ENCODE measurements at places on chromosomes 16 and 17.

DNA sequence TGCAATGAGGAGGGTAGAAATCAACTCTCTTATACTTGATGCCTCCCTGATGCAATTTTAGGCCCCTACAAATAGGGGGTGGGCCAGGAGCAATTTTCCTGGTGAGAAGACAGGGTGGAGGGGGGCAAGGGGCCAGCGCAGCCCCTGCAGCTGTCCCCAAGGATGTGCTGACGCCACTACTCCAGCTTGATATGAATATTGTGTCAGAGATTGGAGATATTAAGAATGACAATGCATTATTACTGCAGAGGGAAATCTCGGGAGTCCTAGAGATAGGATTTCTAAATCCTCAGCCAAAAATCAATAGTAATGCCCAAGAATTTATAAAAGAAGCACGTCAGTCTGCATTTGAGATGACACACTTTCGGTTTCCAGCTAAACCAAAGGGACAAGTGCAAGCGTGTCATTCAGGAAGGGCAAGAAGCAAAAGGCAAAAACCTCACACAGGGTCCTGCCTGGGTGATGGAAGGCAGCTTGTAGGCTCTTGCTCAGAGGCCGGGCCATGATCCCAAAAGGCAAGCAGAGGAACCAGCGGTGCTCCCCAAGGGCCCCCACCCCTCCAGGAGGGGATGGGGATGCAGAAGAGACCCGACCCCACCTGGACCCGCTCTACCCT lies 178.8 kb downstream of the C16orf78 start:
- no peak for DNase-seq

GRCh38 chr16:3712861-3713372 lies 4.4 kb downstream of the TRAP1 start:
- no peak for DNase-seq

DNA sequence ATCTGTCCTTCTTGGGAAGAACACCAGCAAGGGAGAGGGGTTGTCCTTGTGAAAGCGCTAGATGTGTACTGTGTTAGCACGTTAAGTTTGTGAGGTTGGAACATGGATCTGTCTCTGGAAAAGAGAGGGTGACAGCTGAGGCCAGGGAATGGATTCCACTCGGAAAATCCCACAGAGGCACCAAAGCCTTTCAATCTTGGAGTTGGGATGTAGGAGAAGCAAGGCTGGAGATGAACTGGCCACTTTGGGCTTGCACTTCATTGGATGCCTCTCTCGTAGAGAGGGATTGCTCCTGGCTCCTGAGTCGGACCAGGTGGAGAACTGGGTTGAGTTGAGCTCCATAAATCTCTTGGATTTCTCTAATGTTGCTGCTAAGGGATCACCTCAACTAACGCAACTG lies 67.2 kb downstream of the CCDC182 start:
- DNase-seq, result no peak

DNA sequence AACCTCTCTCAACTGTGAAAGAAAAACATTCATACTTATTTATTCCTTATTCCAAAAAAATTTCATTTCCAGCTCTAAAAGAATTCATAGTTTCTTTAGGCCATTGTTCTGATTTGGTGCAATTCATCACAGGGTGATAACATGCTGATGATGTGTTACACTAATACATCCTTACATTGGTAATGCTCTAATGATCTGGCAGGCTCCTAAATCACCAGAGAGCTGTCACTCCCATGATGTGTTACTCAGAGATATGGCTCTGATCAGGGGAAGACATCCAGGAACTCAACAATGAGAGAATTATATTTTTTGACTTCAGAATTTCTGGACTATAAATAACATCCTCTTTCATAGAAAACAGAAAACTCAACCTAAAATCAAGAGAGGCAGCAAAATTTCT lies 209.3 kb downstream of the CHD9NB start:
- DNase-seq, result no peak

DNA sequence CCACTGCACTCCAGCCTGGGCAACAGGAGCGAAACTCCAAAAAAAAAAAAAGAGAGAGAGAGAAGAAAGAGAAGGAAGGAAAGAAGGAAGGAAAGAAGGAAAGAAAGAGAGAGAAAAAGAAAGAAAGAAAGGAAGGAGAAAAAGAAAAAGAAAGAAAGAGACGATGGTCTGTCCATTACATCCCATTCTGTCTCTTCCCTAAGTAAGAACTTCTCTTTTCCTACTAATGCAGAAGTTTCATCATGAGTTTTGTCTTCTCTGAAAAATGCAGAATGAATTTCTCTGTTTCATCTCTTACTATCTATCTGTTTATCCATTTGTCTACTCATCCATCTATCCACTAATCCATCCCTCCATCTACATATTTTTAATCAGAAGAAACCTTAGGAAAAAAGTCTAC lies 94.9 kb upstream of the MED13 start:
- no peak for DNase-seq

DNA sequence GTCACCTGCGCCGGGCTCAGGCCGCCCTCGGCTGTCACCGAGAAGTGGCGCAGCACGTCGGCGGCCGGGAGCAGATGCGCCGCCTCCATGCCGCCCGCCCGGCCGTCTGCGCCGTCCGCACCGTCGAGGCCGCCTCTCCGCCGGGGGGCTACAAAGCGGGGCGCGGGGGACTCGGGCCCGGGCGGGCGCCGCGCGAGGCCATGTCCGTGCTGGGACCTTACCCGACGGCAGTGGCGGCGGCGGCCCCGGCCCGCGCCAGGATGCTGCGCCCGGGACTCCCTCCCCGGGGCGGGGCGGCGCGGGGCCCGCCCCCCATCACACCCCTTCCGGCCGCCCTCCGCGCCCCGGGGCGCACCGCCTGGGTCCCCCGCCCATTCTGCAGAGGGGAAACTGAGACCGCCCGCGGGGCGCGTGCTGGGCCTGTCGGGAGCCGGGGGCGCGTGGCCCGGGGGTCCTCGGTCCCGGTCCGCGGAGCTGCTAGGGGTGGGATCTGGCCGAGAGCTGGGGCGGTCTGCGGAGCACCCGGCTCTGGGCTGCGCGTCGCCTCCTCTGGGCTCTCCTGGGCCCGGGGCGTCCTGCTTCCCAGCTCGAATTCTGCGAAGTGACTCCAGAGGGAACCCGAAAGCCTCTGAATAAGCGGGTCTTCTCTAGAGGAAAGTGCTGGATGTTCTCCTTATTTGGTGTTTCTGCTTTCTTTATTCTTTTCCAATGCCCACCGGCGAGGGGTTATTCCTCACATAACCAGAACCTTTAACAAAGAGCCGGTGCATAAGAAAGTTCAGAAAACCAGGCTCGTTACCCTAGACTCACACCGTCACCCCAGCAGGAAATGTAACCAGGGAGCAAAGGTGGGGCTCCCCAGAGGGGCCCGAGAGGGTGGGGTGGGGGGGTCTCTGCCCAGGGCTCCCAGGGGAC lies at the start of gene ATP2A3:
Gene ATP2A3 (minus strand): TSS at position 235 of the 915 bp plus-strand sequence. CDS start 146 bp downstream, at position 89.
- no peak for DNase-seq

- no peak for DNase-seq
Measured at GRCh38 chr16:56630134-56630533, 2.3 kb upstream of the MT1M start.

DNA sequence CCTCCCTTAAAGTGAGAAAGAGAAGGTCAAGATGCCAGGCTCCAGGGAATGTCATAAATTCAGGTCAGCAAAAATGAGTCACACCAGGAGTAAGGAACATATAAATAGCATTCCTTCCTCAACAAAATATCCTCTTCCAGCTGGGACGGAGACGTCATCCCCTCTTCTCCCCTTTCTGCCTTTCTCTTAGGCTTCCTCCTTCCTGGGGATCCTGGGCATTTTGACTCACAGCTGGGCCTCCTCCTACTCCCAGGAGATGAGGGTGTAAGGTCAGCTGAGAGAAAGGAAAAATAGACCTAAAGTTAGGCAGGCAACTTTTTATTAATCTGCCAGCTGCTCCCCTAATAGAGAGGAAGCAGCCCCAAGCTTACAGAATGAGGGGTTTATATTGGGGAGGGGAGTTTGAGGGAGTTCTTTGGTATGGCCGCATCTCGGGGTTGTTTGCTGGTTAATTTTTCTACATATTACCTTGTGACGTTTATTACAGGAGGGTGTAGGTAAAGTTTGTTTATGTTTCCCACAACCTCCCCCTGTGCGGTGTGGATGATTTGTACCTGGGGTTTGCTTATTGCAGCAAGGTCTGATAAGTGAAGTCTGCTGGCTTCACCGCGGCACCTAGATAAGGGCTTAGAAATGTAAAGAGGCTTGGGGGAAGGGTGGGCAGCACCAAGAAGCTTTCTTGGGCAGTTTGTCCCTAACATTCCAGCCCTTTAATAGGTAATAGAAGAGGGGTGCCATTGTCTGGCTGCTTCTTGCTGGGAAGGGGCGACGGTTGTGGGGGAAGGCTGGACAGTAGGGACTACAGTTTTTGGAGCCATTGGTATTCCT lies 7.1 kb upstream of the ZNF747 start:
- DNase-seq, result peak; percentile 50

DNA sequence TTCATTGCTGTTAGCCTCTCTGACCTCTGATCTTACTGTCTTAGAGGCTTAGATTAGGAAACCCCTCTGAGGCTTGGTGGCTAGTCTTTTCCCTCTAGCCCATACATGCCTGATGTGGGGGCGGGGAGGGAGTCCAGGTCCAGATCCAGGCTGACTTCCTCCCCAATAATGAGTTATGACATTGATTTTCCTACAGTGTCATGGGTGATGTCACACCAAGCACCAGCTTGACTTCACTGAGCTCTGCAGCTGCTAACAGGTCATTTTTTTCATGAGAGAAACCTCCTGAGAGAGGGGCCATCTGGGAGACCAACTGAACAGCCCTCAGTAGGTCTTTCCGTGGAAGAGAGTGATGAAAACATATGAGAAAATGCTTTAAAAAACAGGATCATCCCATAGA lies 180.2 kb upstream of the N4BP1 start:
- no peak for DNase-seq

DNA sequence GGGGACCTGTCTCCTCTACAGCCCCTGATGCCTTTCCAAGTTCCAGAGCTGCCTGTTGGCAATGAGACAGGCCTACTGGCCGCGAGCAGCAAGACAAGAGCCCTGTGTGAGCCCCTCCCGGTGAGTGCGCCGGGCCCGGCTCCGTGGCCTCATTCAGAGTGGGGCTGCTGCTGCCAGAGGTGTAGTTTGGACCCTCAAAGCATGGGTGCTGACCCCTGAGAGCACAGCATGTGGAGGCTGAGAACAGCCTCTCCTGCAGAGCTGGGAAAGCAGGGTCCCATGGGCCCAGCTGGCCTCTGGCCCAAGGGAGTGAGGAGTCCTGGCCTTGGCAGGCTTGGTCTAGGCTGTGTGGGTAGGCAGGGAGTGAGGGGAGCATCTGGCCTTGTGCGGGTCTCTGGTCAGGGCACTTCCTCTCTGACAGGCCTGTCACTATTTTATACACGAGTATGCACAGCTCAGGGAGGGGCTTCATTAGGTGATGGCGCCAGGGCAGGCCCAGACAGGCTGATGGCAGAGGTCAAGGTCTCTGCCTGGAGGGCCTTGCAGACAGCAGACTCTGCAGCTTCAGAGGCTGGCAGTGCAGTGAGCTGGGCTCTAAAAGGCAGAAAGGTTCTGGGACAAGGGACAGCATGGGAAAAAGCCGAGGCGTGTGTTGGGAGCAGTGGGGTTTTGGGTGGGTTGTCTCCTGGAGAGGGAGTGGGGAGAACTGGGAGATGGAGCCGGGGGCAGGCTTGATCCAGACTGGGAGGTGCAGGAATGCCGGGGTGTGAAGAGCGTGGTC lies 43.4 kb downstream of the ADCY7 start:
- no peak for DNase-seq

DNA sequence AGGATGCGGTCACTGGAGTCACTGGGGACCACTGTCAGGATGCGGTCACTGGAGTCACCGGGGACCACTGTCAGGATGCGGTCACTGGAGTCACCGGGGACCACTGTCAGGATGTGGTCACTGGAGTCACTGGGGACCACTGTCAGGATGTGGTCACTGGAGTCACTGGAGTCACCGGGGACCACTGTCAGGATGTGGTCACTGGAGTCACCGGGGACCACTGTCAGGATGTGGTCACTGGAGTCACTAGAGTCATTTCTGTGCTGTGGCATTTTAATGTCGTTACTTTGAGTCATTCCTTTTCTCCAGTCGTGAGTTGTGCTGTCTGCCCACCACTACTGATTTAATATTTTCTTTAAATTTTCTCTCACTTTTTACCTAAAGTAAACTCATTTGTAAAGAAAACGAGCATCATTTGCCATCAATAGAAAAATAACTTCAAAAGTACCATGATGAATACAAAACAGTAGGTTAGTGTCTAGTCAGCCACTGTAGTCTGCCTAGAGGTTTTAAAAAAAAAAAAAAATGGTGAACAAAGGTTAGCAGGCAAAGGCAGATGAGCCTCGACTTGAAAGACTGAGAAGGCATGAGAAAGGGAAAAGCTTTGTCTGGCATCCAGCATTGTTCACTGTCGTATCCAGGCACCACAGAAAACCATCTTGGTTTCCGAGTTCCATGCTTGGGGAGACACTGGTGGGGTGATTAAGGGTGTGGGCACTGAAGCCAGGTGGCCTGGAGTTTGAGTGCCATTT lies 346.6 kb downstream of the SNX29 start:
- DNase-seq, result no peak

DNA sequence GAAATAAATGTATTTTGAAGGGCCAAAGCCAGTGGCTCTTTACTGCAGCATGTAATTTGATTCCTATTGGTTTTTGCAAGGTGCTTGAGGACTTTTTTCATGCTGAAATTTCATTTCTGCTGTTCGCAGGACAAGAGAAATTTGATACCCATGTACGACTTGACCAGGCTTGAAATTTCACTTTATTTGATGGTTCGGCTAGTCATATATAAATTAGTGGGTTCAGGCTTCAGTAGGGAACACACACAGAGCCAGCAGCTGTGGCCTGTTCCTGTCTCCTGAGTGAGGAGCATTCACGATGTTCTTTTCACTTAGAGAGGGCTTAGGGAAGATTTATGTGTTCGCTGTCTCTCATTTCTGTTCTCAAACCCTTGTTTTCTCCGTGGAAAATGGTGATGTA lies 258.4 kb upstream of the CACNG5 start:
- DNase-seq, result no peak

- no peak for DNase-seq
Measured at GRCh38 chr17:34113089-34113488, 142.0 kb upstream of the CCL2 start.

DNA sequence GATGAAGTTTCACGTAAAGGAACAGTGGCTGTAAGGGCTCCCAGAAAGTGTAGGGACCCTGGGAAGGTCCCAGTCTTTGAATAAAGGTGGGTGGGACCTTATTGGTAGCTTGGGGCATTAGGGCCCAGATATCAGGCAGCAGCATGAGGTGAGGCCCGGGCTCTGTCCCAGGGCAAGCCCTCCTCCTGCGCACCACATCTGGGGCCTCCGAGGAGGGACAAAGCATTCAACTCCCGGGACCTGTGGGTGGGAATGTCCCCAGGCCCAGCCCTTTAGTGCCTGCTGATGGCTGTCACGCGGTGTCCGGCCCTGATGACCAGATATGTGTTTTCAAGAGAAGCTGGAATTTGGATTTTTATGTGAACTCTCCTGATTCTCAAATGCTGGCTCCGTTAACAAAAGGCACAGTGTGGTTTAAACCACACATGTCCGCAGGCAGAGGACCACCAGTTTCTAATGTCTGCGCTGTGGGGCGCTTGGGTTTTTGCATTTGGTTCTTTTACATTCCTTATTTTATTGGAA lies 30.4 kb downstream of the RAI1 start:
- DNase-seq, result no peak
